ENCODE measurements at places on chromosomes 5 and 9.

- no peak for DNase-seq
These were observed 1.7 kb downstream of the TRIM52 start for GRCh38 chr5:181259283-181259682.

DNA sequence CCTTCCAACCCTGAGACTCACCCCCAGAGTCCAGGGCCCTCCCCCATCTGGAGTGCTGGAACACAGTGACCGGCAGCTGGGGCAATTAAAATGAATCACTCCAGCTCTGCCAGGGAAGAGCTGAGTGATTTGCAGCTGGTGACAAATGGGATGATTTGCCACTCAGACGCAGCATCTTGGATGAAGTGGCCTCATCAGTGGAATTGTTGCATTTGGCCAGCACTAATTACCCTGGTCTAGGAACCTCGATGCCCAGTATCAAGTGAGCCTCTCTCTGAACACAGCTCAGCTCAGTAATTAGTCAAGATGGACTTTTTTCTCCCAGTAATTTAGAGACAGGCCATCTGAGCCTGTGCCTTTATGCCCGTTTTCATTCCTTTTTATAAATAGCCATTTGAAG is 259.5 kb downstream of the GRIA1 start:
- peak; percentile 57 for DNase-seq

DNA sequence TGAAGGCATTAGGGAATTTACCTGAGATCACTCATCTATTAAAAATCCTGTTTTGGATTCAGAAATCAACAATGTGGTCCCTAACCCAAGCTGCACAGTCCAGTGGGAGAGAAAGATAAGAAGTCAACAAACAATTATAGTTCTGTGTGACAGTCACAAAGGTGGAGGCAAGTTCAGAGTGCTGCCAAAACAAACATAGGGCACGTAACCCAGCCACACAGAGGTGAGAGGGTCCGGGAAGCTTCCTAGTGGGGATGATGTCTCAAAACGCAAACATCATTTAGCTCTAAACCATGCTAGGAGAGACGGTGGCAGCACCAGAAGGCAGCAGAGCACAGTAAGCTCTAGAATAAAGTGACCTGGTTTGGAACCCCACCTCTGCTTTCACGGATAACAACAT is 158.9 kb downstream of the MAPKAP1 start:
- DNase-seq = no peak

DNA sequence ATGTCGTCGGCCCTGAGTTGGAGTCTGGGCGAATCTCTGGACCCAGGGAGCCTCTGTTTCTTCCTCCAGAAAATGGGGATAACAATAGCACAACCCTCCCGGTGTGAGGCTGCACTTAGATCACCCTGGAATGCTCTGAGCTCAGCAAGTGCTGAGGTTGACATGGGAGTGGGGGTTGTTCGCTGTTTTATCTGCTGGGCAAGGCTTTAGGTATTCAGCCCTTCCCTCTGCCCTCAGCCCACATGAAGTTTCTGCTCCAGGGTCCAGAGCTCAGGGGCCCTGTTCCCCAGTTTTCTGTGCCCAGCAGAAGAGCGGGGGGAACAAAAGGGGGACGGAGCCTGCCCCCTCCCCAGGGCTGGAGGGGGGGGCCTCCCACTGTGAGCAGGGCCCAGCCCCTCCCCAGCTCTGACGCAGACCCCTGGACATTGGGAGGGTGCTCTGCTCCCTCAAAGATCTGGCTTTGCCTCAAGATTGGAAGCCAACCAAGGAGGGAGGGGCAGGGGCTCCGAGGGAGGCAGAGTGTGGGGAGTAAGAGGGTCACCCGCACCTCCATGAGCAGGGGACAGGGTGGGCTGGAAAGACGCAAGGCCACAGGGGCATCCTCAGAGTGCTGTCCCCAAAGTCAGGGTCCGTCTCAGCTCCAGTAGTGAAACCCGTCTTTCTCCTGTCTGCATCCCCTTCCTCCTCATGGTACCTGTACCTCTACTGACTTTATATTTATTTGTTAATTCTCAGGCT is 215.6 kb downstream of the C9orf50 start:
- peak; percentile 47 for DNase-seq

DNA sequence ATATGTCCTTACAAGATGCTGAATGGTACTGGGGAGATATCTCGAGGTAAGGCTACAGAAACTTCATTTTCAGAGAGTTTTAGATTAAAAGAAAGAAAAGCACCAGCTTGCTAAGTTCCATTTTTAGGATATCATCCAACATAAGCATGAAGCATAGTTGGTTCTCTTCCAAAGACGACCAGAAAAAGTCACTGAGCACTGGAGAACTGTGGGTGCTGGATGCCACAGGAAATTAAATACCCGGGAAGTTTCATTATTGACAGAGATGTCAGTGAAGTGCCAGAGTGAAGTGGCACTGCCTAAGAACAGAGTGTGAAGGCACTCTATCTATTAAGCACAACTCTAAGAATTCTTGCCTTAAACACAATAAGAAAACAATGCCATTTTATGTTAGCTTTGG is 76.8 kb downstream of the PIK3R1 start:
- no peak for DNase-seq

DNA sequence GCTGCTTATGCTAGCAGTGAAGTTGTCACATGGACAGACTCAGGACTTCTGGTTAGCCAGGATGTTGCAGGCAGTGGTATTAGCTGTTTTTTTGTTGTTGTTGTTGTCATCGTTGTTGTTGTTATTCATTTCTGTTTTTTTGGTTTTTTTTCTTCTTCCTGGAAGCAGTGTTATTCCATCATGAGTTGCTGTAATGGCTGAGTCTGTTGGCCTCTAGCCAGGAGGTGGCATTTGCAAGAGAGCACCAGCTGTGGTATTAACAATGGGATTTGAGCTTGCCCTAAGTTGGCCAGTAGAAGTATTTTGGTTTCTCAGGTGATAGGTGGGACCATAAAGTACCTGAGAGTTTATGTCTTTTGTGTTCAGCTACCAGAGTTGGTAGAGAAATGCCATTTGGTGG is 561.1 kb downstream of the KCTD16 start:
- no peak for DNase-seq

DNA sequence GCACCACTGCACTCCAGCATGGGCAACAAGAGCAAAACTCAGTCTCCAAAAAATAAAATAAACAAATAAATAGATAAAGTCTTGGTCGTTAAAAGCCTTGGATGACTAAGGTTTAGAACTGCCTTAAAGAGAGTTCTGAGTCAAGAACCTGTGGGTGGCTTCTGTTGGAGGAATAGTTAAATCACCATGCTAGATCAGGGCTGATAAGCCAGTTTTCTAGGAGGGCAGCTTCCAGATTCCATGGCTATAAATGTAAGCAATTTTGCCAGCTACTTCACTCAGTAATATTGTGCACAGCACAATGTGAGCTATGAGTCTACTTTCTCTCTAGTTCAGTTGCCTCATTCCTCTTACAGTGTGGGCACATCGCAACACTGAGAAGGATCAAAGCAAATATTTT is 242.1 kb upstream of the NUDT12 start:
- DNase-seq = peak; percentile 44

DNA sequence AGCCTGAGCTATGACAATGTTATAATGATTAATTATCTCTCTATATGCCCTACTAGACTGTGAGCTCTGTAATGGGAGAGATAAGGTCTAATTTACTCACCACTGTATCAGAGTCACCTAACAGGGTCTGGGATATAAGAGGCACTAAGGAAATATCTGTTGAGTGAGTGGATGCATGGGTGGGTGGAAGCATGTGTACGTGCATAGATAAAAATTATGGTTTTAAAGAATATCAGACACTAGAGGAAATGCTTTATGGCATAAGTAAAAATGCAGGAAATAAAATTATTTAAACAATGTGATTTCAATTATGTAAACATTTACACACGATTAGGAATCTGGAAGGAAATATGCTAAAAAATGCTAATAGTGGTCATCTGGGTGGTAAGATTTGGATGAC is 137.8 kb downstream of the SPOCK1 start:
- no peak for DNase-seq

DNA sequence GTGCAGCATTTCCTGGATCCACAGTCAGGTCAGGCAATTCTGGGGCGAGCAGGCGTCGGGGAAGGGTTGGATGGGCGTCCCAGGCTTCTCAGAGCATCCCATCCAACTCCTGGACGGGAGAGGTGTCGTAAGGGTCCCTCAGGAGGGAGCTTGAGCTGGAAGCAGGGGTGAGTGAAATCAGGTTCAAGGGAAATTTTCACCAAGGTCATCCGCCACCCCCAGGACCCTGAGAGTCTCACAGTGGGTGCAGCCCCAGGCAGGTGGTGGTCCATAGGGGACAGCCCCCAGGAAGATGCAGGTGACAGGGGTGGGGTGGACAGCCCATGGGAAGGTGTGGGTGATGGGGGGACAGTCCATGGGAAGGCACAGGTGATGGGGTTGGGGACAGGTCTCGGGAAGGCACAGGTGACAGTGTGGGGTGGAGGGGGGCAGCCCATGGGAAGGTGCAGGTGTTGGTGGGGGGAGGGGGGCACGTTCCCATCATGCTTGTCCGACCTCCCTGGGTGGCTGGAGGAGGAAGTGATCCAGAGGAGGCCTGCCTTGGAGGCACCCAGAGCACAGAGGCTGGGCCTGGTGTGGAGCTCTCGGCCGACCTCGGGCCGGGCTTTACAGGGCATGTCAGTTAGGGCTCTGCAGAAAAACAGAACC is 48.9 kb downstream of the AHRR start:
- no peak for DNase-seq

DNA sequence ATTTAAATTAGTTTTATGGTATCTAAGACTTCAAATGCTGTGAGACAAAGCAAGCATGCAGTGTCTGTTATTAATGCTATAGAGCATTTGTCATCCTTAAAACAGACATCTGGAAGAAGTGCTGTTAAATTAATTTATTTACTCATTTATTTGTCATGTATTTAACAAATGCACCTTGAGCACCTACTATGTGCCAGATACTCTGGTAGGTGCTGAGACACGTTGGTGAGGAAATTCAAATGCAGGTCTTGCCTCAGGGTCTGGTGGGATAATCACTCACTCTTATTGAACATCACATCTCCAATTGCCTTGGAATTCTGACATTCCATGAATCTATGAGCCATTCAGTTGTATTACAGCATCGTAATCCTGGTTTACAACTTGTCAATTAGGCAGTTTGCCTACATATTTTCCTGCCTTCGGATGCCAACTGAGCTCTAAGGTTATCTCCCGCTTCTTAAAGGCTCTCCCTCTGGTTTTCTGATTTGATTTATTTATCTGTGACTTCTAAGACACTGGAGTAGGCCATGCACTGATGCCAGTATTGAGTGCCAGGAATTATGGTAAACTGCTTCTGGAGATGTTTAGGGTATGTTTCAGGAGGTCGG is 56.0 kb upstream of the RPS23 start:
- no peak for DNase-seq

DNA sequence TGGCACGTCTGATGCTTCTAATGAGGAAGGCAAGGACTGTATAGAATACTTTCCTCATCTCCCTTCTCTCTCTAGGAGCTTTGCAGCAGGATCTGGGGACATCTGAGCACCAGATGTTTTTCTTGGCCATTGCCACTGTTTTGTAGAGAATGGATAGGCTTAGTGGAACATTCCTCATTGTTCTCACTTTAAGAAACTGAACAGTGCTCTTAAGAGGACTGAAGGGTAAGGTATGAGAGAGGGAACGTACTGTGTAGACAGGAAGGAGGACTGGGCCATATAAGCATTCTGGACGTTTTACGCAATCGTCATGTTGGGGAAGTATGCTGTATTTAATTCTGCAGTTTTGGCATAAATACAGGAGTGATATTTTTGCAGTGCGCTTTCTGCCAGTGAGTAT is 70.6 kb downstream of the SMARCA2 start:
- peak; percentile 48 for DNase-seq

DNA sequence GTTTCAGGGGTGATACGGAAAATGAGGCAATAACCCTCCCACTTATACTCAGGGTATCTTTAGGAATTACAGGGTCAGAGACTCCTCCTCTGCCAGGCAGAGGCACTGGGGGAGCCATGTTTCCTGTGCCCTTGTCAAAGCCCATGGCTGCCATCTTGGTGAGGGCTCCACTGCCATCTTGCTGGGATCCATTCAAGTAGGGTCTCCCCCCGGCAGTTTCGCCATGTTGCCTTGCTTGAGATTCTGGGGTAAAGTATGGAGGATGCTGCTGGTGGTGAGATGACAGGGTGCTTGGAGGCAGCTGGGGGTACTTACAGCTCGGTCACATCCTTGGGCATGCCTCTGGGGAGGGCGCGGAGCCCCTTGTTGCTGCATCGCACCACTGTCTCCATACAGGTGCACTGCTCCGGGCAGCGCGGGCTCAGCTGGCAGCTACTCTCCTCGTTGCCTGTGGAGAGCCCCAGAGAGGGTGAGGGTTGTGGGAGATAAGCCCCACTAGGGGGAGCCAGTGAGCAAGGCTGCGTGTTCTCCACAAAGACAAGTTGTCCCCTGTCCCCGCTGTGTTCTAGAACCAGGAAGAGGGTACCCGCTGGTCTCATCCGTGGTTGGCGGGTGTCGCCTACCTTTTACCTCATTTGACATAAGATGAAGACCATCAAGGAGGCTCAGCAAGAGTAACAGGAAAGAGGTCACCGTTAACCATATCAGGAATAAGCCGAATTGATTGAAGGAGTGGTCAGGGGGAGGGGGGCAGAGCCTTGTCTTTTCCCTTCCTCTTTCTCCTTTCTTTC is 169.0 kb upstream of the PANK3 start:
- DNase-seq = no peak

GRCh38 chr9:129483415-129484351 is 137.2 kb downstream of the C9orf50 start:
- peak; percentile 86 for DNase-seq

- no peak for DNase-seq
These were observed 540.1 kb downstream of the EBF1 start for GRCh38 chr5:158559643-158560042.

DNA sequence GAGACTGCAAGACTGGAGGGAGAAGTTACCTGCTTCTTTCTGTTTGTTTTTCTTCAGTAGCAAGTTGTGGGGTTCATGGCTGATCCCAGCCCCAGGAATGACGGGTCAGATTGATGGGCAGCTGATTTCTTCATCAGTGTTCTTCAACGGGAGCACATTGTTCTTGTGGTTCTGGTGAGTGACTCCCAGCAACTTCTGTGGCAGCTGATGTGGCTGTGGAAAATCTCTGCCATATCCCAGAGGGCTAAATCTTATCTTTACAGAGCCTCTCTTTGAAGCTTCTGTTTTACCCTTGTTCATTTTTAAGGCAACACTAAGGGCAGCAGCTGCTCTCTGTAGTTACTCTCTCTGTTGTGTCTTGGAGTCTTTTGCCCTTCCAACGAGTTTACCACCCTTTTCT is 710.3 kb downstream of the PRELID2 start:
- DNase-seq = no peak

- DNase-seq = no peak
These were observed 102.6 kb upstream of the TRPM3 start for GRCh38 chr9:71223953-71224538.

DNA sequence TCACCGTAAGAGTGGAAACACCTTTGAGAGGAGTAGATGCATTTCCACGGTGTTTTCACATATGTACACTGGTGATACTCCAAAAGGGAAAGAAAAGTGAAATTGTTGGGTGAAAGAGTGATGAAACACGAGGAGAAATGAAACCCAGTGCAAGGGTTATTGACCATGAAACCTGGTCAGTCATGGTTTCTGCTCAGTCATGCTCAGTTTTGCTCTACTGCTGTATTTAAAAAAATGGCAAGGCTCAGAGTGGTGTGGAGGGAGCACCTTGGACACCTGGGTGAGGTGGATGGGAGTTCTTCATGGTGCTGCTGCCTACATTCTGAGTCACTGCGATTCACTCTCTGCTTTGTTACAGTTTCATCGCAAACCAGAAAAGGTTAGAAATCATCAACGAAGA is 32.3 kb downstream of the NTRK2 start:
- DNase-seq = no peak
